ENCODE measurements at places on chromosomes 4 and X.

- DNase-seq = no peak
Measured at GRCh38 chr4:8045909-8046308, 106.2 kb upstream of the AFAP1 start.

DNA sequence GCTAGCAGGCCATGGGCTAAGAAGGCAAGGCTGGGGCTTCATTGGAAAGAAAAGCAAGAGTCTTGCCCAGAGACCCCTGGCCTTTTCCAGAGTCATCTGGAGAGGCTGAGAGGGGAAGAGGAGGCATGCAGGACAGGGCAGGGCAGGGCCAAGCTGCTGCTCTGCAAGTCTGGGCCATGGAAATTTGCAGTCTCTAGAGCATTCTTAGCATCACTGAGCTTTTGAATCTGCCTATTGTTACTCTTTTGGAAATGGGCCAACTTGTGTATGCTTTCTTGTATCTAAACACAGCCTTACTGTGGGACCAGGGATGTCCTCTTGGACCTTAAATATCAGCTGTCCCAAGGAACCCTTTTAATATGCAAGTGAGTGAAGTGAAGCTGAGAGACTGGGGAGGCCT, 560.5 kb downstream of the MID1IP1 start:
- no peak for DNase-seq

- DNase-seq = no peak
Measured at GRCh38 chrX:19776753-19777152, 110.6 kb downstream of the SH3KBP1 start.

GRCh38 chrX:139766545-139766983, 58.6 kb upstream of the MCF2 start:
- DNase-seq = no peak

- DNase-seq = no peak
Measured at GRCh38 chr4:174553828-174554227, 31.5 kb upstream of the HPGD start.

DNA sequence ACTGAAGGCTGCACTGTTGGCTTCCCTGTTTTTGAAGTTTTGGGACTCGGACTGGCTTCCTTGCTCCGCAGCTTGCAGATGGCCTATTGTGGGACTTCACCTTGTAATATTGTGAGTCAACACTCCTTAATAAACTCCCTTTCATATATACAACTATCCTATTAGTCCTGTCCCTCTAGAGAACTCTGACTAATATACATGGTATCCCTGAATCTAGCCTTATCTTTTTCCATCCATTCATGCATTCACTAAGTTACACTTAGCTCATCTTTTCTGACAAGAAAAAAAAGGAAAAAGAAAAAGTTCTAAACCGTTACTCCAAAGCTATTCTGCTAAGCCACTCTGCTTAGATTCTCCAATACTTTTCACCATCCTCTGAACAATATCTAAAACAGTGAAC, 1260.2 kb upstream of the PCDH7 start:
- no peak for DNase-seq

- DNase-seq = peak; percentile 15
Measured at GRCh38 chrX:149830192-149830873, 48.6 kb downstream of the MAGEA9 start.

DNA sequence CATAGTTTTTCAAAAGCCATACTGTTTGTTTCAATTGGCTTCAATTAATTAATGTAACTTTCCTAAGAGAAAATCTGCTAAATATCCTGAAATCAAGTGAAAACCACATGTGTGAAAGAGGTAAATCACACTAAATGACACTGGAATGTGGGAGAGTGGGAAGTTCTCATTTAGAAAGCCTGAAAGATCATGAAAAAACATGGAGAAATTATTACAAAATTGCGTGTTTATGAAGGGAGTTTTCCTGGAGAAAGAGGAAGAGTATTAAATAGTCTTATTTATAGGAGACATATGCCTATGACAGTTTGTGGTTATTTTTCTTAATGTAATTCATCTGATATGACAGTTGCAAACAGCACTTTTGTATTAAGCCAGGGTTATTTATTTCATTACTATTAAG, 183.7 kb downstream of the DKK2 start:
- no peak for DNase-seq

GRCh38 chrX:22577181-22577580, 304.5 kb downstream of the CBLL2 start:
- no peak for DNase-seq

DNA sequence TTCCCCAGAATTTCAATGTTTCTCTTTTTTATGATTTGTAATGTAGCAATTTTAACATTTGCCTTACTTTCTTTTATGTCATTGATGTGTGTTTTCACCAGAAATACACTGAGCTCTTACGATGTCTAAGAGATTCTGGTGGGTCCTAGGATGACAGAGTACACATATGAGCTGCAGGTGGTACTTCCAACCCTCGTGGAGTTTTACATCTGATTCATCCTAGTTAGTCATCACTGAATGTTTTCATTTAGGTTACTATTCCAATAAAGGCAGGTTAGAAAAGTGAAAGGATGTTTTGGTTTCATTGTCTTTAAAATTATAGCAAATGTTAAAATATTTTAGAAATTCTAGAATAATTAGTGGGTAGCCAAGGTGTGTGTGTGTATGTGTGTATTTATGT, 605.9 kb downstream of the ADGRL3 start:
- no peak for DNase-seq

DNA sequence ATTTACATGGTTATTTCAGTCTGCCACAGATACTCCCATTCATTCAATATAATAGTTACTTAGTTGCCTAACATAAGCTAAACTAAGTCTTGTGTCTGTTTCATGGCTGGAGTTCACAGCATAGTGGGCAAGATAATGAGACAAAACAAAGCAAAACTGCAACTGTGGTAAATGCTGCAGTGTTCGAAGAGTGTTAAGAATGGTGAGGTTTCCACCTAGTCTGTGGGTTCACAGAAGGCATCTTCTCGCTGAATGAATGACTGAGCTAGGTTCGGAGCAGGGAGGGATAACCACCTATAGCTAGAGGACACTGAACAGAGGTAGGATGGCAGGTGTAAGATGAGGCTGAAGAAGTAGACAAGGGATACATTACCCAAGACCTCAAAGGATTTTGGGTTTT, 171.0 kb downstream of the FBXW7 start:
- no peak for DNase-seq

GRCh38 chr4:1447676-1448588, 41.7 kb upstream of the NKX1-1 start:
- DNase-seq = no peak

DNA sequence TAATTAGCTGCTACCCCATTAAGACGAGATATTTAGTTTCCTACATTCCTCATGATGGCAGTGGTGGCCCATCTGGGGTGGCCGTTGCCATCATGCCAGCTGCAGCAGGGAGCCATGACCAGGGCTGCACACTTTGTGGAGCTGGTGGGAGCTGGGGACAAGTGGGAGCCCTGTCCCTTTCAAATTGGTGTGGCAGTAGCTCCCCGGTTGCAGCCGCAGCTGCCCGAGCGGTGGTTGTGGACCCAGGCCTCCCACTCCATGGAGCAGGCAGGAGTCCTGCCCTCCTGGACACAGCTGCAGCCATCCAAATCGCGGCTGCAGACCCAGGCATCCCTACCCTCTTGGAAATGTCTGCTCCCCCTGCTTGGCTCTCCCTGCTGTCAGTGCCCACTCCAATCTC, 9.3 kb upstream of the SYTL5 start:
- no peak for DNase-seq

GRCh38 chr4:7261087-7261486, 68.7 kb downstream of the SORCS2 start:
- no peak for DNase-seq

GRCh38 chr4:122577808-122578781, 42.8 kb downstream of the IL21 start:
- no peak for DNase-seq

DNA sequence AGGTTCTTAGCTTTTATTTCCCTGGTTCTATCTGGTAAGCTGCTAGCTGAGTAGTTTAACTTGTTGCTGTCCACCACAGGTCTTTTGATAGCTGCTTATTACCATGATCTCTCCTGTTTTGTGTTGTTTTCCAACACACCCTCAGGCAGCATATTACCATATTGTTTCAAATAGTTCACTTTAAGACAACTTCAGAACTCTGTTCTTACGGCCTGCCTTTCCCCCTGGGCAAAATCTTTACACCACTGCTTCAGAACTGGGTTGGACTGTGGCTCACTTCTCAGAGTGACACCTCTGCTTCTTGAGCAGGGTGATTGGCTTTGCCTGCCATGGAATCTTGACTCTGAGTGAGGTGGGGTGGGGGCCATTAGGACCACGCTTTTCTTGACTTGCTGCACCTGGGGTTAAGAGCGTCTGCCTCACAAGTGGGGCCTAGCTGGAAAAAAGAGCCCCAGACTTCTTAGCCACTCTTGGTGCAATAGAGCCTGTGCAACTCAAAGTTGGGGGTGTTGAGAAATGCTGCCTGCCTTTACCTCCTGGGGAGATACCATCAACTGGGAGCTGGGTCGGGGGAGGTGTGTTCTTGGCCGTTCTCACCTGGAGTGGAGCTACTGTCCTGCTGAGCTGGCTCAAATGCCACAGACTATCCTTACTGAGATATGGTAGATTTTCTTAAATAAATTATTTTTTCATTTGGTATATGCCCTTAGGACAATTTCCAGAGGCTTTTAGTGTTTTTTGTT, 23.4 kb downstream of the USP9X start:
- DNase-seq = no peak

GRCh38 chr4:3284734-3285557, 7.9 kb upstream of the RGS12 start:
- DNase-seq = no peak

DNA sequence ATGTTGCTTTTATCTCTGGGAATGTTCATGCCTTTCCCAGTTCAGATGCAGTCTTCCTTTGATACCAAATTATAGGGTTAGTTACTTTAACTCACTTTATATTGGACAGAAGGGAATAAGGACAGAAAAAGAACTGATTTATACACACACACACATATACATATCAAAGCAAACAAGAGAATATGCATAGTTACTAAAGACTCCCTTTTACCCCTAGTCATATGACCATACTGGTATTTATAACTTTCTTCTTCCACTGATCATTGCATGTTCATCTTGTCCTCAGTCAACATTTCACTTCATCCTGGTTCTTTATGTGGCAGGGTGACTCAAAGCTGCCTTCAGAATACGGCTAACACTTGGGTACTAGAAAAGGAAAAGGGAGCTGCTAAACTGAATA, 120.4 kb downstream of the PARM1 start:
- DNase-seq = no peak

DNA sequence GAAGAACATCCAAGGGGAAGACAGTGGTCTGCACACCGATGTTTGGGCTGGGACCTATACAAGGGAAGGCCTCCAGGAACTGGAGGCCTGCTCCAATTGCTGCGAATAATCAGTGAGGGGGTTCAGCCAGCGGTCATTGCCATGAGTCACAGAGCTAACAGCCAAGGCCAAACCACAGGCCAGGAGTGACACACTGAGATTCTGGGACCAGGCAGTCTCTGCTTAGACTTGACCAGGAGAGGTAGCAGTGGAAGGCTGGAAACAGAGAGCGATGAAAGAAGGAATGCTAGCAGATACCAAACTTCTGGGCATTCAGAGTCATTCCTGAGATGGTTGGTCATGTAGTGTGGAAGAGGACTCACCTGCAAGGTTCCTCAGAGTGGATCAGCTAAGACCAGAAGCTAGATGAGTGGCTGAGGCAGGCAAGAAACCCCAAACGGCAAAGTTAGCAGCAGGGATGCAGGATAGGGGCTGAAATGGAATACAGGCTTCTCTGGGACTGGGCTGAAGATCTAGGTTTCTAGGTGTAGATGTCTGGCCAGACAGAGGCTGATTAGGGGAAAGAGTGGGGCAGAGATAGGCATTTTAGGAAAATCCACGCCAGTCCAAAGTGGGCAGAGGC, 54.7 kb downstream of the CNGA2 start:
- no peak for DNase-seq

DNA sequence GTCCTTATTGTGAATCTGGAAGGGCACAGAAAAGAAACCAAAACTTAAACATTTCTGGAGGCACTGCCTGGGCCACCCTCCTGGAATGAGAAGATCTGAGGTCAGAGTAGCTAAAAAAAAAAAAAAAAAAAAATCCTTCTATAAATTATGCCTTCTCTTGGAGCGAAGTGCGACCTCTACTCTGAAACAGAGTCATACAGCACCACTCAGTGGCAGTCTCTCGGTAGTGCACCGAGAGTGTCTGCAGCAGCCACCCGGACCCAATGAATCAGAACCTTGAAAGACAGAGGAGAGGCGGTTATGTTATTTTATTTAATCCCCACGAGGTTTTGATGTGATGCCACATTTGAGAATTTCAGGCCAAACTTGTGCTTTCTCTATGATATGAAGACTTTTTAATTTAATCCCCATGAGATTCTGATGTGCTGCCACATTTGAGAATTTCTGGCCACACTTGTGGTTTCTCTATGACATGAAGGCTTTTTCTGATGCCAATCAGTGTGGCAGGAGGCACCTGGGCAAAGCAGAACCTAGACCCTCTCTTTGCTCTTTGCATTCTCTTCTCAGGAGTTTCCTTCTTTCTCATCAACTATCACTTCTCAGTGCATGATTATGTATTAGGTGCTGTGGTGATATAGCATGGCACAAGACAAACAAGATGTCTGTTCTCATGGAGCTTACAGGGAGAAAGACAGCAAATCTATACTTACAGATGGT, 5.6 kb upstream of the CT47C1 start:
- DNase-seq = peak; percentile 17

- no peak for DNase-seq
Measured at GRCh38 chr4:139567159-139567870, 11.3 kb upstream of the SETD7 start.

DNA sequence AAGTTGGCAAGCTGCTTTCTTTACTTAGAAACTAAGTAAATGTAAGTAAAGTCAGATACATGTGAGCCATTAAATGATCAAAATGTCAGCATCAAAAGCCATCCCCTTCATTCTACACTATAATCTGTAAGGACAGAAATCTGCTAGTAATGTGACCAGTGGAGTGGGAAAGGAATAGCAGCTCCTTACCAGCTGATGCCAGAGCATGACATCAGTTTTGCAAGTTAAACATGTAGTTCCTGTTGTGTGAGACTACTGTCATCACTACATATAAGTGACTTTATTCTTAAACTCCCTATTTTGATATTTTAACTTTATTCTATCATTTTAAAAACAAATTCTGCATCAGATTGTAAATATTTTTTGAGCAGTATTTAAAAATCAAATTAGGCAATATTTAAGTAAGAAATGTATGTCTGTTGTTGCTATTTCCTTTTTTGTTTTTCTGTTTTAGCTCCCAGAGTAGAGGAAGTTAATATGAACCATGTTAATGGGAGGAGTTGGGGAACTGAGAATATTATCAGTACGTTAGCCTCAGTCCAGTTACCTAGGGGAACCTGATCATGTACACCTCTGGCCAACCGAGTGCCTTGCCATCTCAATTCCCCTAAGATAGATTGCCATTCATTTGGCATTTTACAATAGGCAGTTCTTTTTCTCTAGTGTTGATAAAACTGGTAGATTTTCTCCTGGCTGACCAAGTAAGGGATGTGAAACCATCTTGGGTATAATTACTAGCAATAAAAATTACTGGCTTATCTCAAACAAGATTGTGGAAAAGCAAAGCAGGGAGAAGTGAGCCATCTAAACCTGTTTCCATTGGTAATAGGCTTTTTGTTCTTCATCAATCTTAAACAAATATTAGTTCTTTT, 34.7 kb downstream of the CCNI start:
- DNase-seq = no peak

GRCh38 chr4:164802301-164802901, 48.5 kb downstream of the SMIM31 start:
- no peak for DNase-seq

GRCh38 chr4:9143421-9144080, 26.7 kb upstream of the FAM90A26 start:
- DNase-seq = no peak

- DNase-seq = no peak
Measured at GRCh38 chrX:29229802-29230201, 642.6 kb downstream of the IL1RAPL1 start.

All from renal cortex interstitium (tissue), 15 donors.